Esophagus muscularis mucosa (tissue), 4 donors: ENCODE measurements at places on chromosomes 1 and 21.

DNA sequence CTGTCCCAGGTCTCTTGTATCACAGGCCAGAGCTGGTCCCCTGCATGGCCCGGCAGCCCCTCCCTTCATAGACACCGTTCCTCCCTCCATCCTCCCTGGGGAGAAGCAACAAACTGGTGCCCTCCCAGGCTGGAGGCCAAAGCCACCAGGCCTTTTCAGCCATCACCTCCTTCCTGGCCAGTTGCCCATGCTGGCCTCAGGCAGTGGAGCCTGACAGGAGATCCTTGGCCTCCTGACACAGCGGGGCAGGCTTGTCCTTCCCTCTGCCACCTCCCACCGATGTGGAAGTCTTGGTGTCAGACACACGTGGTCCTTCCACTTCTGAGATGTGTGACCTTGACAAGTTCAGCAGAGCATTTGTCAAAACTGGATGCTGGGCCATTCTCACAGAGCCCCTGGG lies 206.0 kb downstream of the HIVEP3 start:
- DNase-seq = no peak

DNA sequence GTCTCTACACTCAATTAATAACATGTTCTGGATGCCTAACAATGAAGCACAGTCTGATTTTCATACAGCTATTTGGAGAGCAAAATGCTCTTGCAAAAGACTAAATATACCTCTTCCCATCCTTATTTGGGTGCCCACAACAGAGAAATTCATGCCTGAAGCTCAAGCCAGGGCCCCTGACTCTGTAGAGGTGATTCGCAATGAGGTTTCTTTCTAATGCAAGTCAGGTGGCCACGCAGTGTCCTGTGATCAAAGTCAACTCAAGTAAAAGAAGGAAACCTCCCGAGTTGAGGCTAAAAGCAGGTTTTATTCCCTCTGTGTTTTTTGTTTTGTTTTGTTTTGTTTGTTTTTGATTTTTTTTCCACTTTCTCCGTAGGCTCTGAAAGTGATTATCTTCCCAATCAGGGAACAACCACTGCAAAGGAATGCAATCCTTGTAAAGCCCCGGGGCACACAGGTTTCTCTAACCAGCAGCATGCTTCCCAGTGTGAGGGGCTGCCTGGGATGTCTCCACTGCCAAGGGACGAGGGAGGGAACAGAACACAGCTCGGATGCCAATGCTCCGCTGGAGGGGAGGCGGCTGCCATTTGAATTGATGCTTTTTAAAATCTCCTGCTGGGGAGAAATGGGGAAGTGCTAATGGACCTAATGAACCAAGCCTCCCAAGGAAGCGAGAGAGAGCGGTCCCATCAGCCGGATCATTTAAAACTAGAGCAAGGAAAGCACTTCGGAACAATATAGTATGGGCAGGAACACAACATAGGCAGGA lies 73.8 kb upstream of the SSX2IP start:
- no peak for DNase-seq

GRCh38 chr1:167611983-167612382 lies 18.0 kb upstream of the RCSD1 start:
- no peak for DNase-seq

GRCh38 chr1:57483954-57484353 lies 60.1 kb upstream of the DAB1 start:
- no peak for DNase-seq

DNA sequence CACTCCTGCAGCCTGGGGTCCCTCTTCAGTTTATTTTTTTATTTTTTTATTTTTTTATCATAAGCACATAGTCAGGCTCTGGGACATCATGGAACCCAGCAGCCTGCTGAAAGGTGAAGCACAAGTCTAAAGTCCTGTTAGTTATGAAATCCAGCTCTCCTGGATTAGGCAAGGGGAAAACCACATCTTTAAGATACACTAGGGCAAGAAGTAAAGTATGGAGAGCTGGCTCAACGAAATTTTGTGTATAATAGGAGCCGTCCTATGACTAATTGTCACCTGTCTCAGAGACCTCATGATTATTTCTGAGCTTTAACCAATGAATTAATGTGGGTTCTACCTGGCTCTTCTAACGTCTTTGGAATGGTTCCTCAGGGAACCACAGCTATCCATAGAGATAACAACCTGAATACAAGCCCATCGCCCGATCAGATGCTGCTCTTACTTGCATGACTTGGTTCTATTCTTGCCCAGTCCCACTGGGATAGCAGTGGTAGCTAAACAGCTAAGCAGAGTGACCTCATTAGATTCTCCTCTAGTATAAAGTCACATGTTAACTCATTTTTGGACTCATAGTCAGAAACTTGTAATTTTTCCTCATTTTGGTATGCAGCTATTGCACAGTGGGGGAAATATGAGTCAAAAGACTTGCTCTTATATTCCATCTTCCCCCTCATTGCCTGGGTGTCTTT lies 122.7 kb downstream of the LMO4 start:
- no peak for DNase-seq

GRCh38 chr1:211345719-211346118 lies 19.1 kb downstream of the TRAF5 start:
- no peak for DNase-seq

DNA sequence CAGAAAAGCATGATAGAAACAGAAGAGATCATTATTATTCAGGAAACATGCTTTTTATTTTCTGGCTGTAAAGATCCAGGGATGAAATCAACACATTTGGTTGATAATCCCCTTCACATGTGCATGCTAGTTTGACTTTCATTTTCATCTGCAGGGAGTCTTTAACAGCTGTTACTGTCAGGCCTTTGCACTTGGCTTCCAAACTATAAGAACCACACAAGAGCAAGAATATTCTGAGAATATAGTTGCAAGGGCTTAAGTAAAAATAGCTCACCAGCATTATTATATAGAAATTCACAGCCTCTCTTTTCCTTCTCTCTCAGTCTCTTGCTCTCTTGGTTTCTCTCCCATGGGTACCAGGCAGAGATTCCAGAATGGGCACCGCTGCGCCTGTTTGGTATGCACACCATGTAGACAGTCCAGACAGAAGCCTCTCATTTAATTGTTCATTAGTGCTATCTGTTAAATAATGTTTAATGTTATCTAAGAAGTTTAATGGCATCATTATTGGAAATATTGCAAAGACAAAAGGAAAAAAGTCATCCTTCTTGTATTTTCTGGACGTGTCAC lies 622.3 kb upstream of the PLXNA2 start:
- no peak for DNase-seq

- no peak for DNase-seq
Measured at GRCh38 chr1:236552096-236552495, 28.3 kb downstream of the LGALS8 start.

DNA sequence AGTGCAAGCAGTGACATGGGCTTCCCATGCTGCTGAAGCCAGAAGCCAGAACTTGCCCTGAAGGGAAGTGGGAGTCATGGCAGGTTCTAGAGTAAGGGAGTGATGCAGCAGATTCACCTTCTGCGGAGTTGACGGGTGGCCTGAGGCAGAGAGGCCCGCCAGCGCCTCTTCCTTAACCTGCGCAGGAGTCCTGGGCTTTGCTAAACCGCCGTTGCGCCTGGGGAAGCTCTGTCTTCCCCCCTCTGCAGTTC lies 67.3 kb downstream of the OBSCN start:
- no peak for DNase-seq

DNA sequence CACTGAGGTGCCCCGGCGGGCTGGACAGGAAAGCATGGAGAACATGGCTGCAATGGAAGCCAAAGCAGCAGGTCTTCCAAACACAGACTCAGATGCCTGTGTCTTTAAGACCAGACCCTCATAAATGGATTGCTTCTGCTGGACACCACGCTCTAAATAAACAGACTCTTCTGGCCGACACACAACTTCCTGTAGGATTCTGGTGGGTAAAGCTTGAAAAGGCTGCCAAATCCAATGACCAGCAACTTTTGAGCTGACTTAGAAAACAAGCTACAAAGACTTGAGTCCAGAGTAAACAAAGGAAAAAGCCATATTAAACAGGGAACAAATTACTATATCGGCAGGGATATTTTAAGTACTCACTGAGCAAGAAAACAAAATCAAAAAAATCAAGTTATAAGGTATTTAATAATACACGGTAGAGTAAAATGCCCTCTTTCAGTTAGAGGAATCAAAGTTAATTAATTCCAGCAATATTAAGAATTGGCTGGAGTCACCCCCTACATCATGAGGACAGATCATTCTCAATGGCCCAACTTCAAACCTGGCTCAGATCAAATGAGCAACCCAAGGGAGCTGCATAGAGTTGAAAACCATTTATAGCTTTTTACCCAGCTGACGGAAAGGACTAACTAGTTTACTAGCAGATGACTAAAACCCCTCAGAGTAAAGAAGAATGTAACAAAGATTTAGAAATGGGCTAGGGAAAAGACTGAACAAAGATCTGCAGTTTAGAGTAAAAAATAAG lies 102.4 kb downstream of the TGFBR3 start:
- DNase-seq = no peak

DNA sequence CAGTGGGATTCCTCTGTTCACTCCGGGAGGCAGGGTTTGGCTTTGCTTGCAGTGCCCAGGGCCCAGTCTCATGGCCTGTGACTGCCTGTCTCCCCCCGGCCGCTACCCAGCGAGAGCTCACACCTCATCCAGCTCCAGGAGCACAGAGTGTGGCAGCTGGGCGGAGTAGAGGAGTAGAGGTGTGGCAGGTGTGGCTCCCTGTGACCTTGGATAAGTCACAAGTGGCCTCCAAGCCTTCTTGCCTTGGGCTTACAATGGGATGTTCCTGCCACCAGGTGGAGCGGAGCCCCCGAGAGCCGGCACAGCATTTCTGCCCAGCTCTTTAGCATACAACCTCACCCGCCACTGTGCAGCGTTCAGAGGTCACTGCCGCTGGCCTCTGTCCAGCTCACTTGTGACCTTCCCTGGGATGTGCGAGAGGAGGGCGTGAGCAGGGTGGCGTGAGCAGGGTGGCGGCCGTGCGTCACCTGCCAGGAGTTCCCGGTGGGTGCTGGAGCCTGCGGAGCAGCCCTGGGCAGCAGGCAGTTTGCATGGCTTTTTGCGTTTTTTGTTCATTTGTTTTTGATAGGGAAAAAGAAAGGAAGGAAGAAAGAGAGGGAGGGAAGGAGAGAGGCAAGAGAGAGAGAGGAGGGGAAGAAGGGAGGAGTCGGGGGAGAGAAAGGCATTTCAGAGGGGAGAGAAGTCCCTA lies 42.4 kb downstream of the CRYAA start:
- no peak for DNase-seq

DNA sequence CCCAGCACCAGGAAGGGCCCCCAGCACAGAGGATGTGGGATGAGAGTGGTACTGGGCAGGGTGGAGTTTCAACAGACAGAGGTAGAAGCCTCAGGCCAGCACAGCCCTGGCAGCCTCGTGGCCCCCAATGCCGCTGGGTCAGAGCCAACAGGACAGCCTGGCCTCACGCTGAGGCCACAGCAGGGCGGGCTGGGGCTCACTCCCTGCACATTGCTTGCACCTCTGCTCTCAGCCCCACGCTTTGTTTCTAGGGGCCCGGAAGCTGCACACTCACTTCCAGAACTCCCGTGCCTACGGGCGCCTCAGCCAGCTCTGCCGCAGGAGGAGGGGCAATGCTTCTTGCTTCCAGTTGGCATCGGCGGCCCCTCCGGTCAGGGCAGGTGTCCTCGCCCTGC lies 72.9 kb downstream of the SIK1 start:
- DNase-seq = no peak

GRCh38 chr1:32992489-32993323 lies 28.1 kb upstream of the RNF19B start:
- DNase-seq = peak; percentile 93

GRCh38 chr1:45356186-45356585 lies 15.9 kb upstream of the MUTYH start:
- DNase-seq = no peak

GRCh38 chr1:27004471-27005165 lies 8.0 kb downstream of the TENT5B start:
- no peak for DNase-seq

DNA sequence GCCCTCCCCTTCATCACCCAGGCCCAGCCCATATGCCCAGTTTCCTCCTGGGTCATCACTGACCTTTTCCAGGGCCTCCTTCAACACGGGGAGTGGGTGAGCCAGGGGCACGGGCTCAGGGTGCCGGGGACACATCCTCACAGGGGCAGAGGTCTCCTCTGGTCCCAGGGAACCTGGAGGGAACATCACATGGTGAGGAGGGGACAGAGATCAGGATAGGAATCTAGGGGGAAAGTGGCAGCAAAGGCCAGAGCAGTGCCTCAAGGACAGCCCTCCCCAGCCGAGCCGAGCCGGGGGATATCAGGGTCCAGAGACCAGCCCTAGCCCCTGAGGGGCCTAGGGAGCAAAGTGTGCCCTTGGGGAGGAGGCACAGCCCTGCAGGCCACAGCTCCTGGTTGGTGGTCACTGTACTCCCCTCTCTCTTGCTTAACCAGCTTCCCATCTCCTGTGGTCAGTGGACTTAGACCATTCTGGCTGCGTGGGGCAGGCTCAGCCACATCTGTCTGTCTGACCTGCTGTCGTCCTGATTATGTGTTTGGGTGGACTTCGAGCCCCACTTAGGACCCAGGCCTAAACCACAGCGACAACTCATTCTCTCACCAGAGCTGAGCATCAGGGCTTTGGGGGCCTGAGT lies 9.5 kb downstream of the LACTBL1 start:
- DNase-seq = no peak

- DNase-seq = no peak
Measured at GRCh38 chr1:38153778-38154470, 107.3 kb upstream of the POU3F1 start.

- DNase-seq = no peak
Measured at GRCh38 chr1:167332503-167332902, 111.8 kb downstream of the POU2F1 start.

DNA sequence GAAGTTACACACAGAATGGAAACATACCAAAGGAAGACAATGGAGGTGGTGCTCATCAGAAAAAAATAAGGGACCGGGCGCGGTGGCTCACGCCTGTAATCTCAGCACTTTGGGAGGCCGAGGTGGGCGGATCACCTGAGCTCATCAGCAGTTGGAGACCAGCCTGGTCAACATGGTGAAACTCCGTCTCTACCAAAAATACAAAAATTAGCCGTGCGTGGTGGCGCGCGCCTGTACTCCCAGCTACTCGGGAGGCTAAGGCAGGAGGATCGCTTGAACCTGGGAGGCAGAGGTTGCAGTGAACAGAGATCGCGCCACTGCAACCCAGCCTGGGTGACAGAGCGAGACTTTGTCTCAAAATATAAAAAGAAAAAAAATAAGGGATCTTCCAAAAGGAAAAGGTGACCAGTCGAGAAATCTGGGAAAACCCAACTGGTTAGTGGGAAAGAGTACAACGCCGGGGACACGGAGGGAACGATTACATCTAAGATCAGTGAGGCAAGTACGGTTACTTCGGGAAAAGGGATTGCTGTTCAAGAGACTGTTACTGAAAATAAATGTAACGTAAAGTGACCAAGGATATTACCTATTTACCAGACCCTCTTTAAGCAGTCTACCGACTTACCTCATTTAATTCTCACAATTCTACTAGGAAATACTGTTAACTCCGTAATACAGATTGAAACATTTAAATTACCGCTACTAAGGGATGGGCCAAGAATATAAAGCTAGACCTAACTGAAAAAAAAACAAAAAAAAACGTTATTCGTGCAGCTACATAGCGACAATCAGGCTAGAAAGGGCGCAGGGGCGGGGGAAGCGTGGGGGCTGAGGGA lies 822 bp downstream of the CCT3 start:
- no peak for DNase-seq

GRCh38 chr1:6447016-6447817 lies 18.8 kb downstream of the TNFRSF25 start:
- no peak for DNase-seq

- peak; percentile 57 for DNase-seq
Measured at GRCh38 chr1:110631836-110632620, 25.9 kb upstream of the KCNA2 start.
